ENCODE measurements at places on chromosomes 2 and 18. TPM values are rescaled to one million over a fixed set of nuclear protein-coding genes. Genes with fewer than 3 reads are reported as not detected.

The UGT1A6 gene
- 1.2 TPM for total RNA-seq

The PAX3 gene
- total RNA-seq, result not detected

The UGT1A5 gene
- not detected for total RNA-seq

The FIGN gene
- 2.0 TPM for total RNA-seq

The GIGYF2 gene
- total RNA-seq, result 31.0 TPM

The STARD6 gene
- not detected for total RNA-seq

The ICA1L gene
- total RNA-seq, result 1.8 TPM

The TPRKB gene
- total RNA-seq, result 77.9 TPM

The LRP1B gene
- total RNA-seq, result not detected

The DNAJC10 gene
- total RNA-seq, result 53.0 TPM

The SLC4A3 gene
- 3.0 TPM for total RNA-seq

The PLB1 gene
- total RNA-seq, result 2.4 TPM

Data from A549 treated with Mapracorat at 1 μM for 4 hours (cell line).